ENCODE measurements at places on chromosomes 6 and 20. TPM values are rescaled to one million over a fixed set of nuclear protein-coding genes. Genes with fewer than 3 reads are reported as not detected.

FAM83B gene
- total RNA-seq: not detected

ADGRG6 gene
- 12.1 TPM for total RNA-seq

ROS1 gene
- total RNA-seq: 0.34 TPM

ENPP3 gene
- total RNA-seq: not detected

PTK6 gene
- not detected for total RNA-seq

FAM209B gene
- total RNA-seq: not detected

APOBEC2 gene
- not detected for total RNA-seq

PLN gene
- total RNA-seq: not detected

CCN2 gene
- total RNA-seq: 203 TPM

KCNQ5 gene
- total RNA-seq: 0.17 TPM

MTFR2 gene
- total RNA-seq: 0.17 TPM

KHDC1L gene
- total RNA-seq: not detected

CSTF1 gene
- total RNA-seq: 26.0 TPM

MAS1 gene
- total RNA-seq: not detected

DEFB113 gene
- not detected for total RNA-seq

PGC gene
- not detected for total RNA-seq

SGK1 gene
- 420 TPM for total RNA-seq

All from pericardium fibroblast (primary cell).